Skin of body (tissue), 3 donors: ENCODE measurements at places on chromosomes 16 and 17. TPM values are rescaled to one million over a fixed set of nuclear protein-coding genes. Genes with fewer than 3 reads are reported as not detected.
A peak's percentile ranks its signal among the peaks of the same experiment; 100 is the strongest.

- peak; percentile 41 for DNase-seq
These were observed 207.4 kb downstream of the RPTOR start for GRCh38 chr17:80751946-80752581.

The ZNF205 gene
- total RNA-seq, result 6.1 TPM

DNA sequence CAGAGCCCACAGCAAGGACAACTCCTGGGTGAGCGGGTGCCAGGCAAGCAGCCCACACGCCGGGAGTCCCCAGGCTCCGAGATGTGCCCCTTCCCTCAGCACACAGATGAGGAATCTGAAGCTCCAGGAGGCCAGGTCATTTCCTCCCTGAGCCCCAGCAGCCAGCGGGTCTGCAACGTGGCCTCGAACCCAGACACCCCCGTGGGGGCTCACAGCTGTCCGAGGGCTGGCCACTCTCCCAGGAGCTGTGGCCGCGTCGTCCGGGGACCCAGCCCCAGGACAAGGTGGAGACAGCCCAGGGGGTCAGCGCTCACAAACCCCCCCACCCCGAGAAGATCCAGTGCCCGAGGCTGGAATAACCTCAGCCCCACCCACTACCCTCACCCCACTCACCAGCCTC is 17.4 kb upstream of the C1QTNF8 start:
- DNase-seq, result no peak

- DNase-seq, result no peak
These were observed 9.5 kb upstream of the AMZ2 start for GRCh38 chr17:68238164-68238870.

DNA sequence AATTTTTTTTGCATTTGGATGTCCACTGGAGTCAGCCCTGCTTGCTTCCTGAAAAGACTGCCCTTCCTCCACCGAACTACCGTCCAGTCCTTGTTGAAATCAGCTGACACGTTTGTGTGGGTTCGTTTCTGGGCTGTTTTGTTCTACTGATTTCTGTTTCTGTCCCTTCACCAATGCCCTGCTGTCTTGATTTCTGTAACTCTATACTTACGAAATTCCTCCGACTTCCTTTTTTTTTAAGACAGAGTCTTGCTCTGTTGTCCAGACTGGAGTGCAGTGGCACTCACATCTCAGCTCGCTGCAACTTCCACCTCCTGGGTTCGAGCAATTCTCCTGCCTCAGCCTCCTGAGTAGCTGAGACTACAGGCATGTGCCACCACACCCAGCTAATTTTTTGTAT is 8.4 kb upstream of the GAA start:
- no peak for DNase-seq

DNA sequence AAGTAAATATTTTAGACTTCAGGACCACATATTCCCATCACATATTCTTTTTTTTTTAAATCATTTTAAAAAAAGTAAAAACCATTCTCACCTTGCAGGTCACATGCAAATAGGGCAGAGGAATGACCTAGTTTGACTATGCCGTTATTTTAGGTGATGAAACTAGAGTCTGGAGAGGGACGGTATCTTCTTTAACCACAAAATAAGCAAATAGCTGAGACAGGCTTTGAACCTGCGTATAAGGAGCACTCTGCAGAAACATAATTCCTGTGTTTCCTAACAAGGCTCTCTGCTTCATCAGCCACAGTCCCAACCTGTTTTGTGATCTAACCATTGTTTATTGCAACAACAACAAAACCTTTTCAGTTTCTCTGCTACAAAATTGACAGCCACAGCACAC is 121.5 kb downstream of the PCTP start:
- DNase-seq, result no peak

DNA sequence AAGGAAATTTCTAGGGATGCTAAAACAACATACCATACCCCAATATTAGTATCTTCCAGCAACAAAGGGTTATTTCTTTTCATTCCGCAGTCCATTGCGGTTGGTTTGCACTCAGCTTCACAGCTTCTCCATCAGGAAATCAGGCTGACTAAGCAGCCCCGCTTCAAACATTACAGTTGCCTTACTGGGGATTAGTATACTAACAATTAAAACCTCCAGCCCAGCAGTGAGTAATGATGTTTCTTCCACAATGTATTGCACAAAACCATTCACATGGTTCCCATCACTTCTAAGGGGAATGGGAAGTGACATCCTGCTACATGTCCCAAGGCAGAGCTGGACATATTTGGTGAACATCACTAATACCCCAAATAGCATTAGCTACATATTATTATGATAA is 1384.9 kb downstream of the CDH8 start:
- no peak for DNase-seq

The CD300H gene
- 0.79 TPM for total RNA-seq

The NLRC3 gene
- total RNA-seq, result 0.39 TPM

- no peak for DNase-seq
These were observed 32.7 kb downstream of the AP1G1 start for GRCh38 chr16:71775949-71776348.

DNA sequence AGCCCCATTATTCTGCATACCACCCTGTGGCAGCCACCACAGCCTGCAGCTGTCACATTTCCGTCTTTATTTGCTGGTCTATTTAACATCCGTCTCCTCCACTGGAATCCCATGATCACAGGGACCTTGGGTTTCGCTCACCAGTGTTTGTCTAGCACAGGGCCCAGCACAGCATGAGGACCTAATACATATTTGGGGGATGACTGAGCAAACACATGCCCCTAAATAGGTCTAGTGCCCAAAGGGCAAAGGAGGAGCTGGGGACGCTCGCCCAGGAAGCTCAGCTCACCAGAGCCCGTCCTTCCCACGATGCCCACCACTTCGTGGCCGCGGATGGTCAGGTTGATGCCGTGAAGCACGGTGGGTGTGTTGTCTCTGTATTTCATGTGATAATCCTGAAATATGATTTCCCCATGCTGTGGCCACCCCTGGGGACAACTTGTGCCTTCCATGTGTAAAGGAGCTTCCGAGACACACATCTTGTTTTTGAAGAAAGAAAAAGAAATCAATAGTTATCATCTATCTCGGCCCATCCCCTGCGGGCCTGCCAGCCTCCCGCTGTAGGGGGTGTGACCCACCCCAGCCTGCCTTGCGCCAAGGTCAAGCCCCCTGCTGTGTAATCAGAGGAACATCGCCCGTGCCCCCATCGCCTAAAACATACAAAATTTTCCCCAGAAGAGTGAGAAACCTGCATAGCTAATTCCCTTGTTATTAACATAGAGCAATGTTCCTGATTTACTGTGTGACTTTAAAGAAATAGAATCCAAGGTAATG is 21.0 kb upstream of the ABCC12 start:
- DNase-seq, result no peak

GRCh38 chr16:80082906-80083305 is 457.9 kb upstream of the DYNLRB2 start:
- no peak for DNase-seq

GRCh38 chr17:80359422-80360110 is 55.4 kb upstream of the ENDOV start:
- DNase-seq, result no peak

DNA sequence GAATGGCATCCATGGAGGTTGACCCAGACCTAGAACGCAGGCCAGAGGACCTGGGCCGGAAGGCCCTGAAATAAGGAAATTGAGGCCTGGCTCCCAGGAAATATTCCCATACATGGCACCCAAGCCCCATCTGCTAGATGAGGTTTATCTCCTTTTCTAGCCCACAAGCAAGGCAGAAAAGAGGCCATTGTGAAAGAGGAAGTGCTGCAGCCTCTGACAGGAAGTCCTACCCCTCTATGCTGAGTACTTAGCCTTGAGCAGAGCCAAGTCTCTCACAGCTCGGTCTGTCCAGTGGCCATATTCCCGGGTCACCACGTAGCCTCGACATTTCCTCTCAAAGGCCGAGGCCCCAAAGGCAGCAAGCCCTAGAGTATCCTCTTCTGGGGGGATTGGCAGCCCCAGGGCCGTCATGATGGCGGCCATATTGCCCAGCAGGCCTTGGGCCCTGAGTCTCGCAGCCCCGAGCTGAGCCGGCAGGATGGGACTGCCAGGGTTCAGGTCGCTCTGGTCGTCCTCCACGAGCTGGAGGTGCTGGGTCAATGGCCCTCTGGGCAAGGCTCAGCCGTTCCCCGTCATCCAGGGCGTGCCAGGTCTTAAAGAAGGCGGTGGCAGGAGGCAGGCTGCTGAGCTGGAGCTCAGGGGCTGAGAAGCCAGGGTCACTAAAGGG is 7.8 kb downstream of the CTF1 start:
- DNase-seq, result no peak

- DNase-seq, result peak; percentile 39
These were observed 541 bp downstream of the ZNF18 start for GRCh38 chr17:11996722-11997146.

GRCh38 chr17:18144855-18145254 is 36.3 kb downstream of the MYO15A start:
- no peak for DNase-seq

DNA sequence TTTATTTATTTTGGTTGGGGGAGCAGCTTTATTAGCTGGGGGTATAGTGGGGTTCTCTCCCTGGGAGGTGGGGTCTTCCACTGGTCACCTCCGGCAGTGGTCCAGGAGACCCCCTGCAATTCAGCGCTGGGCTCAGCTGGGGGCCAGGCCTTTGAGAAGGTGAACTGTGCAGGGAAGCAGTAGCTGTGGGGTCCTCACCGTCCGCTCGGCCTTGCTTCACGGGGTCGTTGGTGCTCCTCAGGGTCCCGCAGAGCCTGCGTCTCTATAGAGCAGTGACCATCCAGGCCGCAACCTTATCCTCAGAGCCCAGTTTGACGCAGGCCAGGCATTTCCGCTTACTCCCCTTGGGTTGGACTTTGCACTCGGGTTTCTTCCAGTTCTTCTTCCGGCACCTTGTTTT is 1954.7 kb downstream of the TP53TG3F start:
- DNase-seq, result no peak

GRCh38 chr16:55002419-55002818 is 71.8 kb downstream of the IRX5 start:
- no peak for DNase-seq

GRCh38 chr17:728911-729310 is 3.5 kb upstream of the TLCD3A start:
- DNase-seq, result no peak

- no peak for DNase-seq
These were observed 44.1 kb upstream of the GRIN2A start for GRCh38 chr16:10226141-10226986.

The HAS3 gene
- 9.9 TPM for total RNA-seq

The DLX3 gene
- 20.3 TPM for total RNA-seq

GRCh38 chr16:21653571-21653970 is 1.2 kb upstream of the IGSF6 start:
- DNase-seq, result no peak

- no peak for DNase-seq
These were observed 10.1 kb downstream of the ERN2 start for GRCh38 chr16:23702951-23703350.
